Effector memory CD8-positive, alpha-beta T cell (primary cell): ENCODE measurements at places on chromosomes 1 and 21.

DNA sequence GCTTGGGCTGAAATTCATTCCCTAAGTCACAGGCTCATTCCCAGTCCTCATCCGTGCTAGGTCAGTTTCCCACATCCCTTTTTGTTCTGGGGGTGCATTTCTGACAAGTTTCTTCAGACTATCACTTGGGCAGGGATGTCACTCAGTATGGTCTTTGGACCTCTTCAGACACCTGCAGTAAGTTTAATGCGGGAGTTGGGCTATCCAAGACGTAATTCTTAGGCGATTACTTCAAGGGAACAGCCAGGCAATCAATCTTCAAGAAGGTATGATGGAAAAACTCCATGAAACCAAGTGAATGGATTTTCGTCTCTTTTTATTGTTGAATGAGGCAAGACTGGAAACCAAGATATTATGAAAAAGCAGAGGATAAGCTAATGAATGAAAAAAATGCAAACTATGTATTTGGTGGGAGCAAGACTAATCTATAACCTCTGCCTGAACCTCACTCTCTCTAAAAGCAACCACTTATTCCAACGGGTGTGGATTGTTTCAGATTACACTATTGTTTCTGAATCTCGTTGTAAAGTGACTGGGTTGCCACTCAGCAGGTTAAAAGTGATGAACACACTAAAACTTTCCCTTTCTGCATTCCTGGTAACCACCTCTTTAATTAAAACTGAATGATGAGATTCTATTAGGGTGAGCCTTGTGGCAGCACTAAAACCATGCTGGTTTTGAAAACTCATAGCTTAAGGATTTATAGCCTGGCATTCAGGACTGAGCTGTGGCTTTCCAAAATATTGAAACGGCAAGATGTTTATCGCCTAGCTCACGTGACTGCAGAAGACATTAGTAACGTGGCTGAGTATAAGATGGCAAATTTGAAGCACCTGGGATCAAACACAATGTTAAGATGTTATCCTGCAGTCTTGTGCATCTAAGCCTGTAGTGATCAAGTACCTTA, 1.1 kb downstream of the RASAL2 start:
- no peak for DNase-seq
- peaks cover 2% of the 10 kb centered on the region for H3K4me1 ChIP-seq
- no peaks in the 10 kb centered on the region for H3K36me3 ChIP-seq
- no peak overlapping the region for H3K4me3 ChIP-seq

DNA sequence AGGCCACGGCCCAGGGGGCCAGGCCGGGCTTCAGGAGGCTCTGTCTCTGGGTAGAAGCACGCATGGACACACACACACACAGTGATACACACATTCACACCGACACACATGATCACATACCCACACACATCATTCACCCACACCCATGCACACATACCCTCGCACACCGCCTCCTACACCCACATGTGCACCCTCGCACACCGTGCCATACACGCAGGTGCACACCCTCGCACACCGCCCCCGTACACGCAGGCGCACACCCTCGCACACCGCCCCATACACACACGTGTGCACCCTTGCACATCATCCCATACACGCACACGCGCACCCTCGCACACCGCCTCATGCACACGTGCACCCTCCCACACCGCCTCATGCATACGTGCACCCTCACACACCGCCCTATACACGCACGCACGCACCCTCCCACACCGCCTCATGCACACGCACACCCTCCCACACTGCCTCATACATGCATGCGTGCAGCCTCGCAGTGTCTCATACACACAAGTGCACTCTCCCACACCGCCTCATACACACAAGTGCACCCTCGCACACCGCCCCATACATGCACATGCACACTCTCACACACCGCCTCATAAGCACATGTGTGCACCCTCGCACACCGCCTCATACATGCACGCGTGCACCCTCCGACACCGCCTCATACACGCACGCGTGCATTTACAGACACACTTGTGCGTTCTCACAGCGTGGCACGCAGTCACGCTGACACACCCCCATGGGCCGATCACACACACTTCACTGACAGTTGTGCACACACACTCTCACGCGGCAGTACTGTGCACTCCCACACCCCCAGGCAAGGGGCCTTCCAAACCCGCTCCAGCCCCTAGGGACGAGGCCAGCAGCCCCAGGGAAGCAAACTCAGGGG, 128.1 kb downstream of the SIK1 start:
- no peak for DNase-seq
- no peak overlapping the region for H3K27ac ChIP-seq
- no peaks in the 10 kb centered on the region for H3K4me1 ChIP-seq

DNA sequence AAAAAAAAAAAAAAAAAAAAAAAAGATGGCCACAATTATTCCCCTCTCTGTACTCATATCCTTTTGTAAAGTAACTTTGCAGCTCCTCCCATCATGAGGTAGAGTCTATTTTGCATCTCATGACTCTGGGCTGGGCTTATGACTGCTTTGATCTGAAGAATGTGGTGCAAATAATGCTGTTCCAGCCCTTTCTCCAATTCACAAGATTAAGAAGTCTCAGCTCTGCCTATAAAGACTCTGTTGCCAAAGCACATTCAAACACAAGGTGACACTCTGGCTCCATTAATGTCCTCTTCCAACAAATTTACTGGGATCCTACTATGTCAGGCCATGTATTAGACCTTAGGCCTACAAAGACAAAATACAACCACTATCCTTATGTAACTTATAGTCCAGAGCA, 64.8 kb upstream of the PTCH2 start:
- DNase-seq: no peak
- H3K36me3 ChIP-seq: peaks cover 7% of the 10 kb centered on the region
- peak overlapping the region; percentile 32 for H3K27ac ChIP-seq
- no peak overlapping the region for H3K4me3 ChIP-seq
- no peaks in the 10 kb centered on the region for H3K4me1 ChIP-seq

DNA sequence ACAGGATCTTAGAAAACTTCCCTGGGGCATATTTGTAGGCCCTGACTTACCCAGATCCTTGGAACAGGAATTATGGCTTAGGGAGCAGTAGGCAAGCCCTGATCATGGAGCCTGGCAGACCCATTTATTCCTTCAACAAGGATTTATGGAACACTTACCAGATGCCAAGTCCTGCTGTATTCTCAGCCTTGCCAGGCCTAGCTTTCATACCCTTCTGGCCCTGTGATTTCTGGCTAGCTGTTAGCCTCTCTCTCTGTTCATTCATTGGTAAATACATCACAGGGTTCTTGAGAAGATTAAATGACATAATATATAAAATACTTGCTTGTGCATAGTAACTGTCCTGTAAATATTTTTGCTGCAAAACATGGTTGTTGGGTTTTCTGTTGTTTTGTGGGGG, 32.4 kb upstream of the SRP9 start:
- no peak overlapping the region for H3K27ac ChIP-seq
- H3K36me3 ChIP-seq: peaks cover 2% of the 10 kb centered on the region
- H3K4me3 ChIP-seq: no peak overlapping the region
- peaks cover 2% of the 10 kb centered on the region for H3K4me1 ChIP-seq
- no peaks in the 10 kb centered on the region for H3K27me3 ChIP-seq

DNA sequence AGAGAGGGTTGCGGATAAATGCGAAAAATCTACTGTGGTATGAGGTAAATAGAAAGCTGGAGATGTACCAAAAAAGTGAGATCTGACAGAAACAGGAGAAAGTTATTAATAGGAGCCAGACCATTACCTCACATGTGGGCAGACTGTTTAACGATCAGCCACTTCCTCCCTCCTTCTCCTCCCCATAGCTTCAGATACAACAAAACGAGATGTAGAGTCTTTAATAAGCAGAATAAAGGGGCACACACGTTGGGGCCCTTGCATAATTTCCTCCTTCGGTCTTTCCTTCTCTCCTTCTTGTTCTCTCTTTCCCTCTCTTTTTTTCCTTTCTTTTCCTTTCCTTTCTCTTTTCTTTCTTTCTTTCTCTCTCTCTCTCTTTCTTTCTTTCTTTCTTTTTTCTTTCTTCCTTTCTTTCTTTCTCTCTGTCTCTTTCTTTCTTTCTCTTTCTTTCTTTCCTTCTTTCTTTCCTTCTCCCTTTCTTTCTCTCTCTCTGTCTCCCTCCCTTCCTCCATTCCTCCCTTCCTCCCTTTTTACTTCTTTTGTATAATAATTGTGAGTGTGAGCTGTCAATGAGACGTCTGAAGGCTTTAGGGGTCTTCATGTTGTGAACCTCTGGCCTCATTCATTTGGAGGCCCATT, 242.1 kb downstream of the GRIK1 start:
- no peak for DNase-seq
- H3K4me1 ChIP-seq: no peaks in the 10 kb centered on the region
- no peaks in the 10 kb centered on the region for H3K27me3 ChIP-seq

DNA sequence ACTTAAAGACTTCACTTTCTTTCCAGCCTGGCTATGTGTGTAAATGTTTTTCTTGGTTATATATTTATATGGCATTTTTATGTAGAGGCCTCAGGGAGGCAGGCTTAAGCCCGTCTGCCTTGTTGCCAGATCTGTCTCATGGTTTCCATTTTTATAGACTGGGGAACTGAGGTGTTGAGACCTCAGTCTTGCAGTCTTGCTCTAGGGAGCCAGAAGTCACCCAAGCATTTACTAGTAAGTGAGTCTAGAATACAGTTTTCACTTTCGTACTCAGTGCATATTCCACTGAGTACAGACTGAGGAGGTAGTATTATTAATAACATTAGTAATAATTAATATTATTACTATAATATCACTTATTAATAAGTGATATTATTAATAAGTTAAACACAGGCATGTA, 161.4 kb downstream of the UCK2 start:
- no peaks in the 10 kb centered on the region for H3K36me3 ChIP-seq
- peaks cover 22% of the 10 kb centered on the region for H3K27me3 ChIP-seq
- no peak overlapping the region for H3K4me3 ChIP-seq

DNA sequence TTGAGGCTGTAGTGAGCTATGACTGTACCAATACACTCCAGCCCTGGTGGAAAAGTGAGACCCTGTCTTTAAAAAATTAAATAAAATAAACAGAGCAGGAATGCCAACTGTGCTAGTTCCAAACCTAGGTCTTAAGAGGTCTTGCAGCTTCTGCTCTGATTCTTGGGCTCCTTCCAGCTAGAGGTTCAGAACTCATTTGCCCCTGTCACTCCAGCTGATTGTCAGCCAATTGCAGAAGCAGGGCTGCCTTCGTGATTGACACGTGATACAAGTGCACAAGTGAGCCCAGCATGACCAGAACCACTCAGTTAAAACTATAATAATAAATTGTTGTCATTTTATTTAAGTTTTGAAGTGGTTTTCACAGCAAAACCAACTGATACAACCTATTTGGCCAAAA, 298.4 kb downstream of the USP25 start:
- DNase-seq: no peak
- H3K27me3 ChIP-seq: no peaks in the 10 kb centered on the region
- no peak overlapping the region for H3K4me3 ChIP-seq
- no peaks in the 10 kb centered on the region for H3K4me1 ChIP-seq
- no peaks in the 10 kb centered on the region for H3K36me3 ChIP-seq

DNA sequence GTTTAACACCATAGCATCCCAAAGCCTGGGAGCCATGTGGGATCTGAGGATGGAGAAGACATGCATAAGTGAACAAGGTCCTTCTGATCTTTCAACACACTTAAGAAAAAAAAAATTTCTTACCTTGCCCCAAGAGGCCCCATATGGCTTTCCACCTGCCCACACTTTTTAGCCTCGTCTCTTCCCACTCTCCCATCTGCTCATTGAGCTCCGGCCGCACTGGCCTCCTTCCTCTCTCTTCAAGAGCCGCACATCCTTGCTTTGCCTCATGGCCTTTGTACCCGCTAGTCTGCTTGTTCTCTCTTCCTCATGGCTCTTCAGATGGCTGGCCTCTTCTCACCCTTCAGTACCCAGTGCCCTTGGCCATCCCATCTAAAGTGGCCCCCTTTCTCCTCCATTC, 70.2 kb upstream of the PDE4B start:
- H3K4me1 ChIP-seq: no peaks in the 10 kb centered on the region
- no peaks in the 10 kb centered on the region for H3K36me3 ChIP-seq
- H3K27me3 ChIP-seq: peaks cover 37% of the 10 kb centered on the region
- no peak overlapping the region for H3K27ac ChIP-seq
- no peak overlapping the region for H3K4me3 ChIP-seq

DNA sequence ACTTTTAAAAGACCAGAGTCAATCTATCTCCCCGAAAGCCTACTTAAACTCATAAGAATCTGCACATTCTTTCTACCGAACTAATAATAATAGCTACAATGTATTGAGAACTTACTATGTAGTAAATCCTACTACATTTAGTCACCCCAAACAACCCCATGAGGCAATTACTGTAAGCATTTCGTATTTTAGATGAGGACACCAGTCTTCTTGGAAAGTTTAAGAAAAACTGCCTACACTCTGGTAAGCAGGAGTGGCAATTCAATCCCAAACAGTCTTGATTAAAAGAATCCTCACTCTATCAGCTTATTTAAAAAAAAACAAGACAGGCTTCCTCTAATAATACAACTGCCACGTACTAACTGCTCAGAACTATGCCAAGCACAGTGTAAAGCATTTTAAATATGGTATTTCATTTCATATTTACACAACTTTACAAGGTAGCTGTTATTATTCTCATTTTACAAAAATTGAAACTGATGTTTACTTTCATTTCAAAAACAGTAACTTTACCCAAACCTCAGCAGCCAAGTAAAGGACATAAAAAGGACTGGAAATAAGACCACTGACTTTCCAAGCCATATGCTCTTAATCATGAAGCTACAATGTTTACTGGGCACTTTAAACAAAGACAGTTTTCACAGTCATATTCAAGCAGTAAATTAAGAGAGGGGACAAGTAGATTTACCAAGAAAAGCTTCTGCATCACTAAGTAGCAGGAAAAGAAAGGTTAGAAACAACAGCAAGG, 13.9 kb downstream of the ARID4B start:
- peaks cover 50% of the 10 kb centered on the region for H3K4me1 ChIP-seq
- no peaks in the 10 kb centered on the region for H3K27me3 ChIP-seq
- no peak for DNase-seq
- peak overlapping the region; percentile 36 for H3K27ac ChIP-seq

GRCh38 chr1:170562646-170563338, 30.8 kb downstream of the GORAB start:
- no peak for DNase-seq
- H3K27ac ChIP-seq: peak overlapping the region; percentile 24
- H3K27me3 ChIP-seq: no peaks in the 10 kb centered on the region
- H3K36me3 ChIP-seq: no peaks in the 10 kb centered on the region

GRCh38 chr1:175073061-175073460, 5.4 kb downstream of the TNN start:
- H3K4me3 ChIP-seq: no peak overlapping the region
- DNase-seq: no peak
- peaks cover 62% of the 10 kb centered on the region for H3K27me3 ChIP-seq
- H3K27ac ChIP-seq: no peak overlapping the region
- peaks cover 4% of the 10 kb centered on the region for H3K36me3 ChIP-seq
